ENCODE measurements at places on chromosomes 12 and 14.

DNA sequence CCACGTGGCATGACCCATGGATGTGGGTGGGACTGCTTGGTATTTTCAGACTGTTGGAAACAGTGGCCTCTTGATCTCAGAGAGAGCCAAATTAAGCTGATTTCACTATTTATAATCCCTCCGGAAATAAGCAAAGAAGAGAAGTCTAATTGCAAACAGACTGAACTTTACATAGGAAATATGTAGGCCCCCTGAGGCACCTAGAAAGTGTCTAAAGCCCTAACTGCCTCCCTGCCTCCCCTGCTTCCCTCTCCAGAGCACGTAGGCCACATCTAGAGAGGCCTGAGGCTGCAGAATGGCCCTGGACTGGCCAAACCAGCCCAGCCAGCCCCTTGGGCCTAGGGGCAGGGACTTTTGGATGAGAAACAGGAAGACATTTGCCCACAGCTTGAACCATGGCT lies 123.8 kb downstream of the ZFP36L1 start:
- DNase-seq: no peak

DNA sequence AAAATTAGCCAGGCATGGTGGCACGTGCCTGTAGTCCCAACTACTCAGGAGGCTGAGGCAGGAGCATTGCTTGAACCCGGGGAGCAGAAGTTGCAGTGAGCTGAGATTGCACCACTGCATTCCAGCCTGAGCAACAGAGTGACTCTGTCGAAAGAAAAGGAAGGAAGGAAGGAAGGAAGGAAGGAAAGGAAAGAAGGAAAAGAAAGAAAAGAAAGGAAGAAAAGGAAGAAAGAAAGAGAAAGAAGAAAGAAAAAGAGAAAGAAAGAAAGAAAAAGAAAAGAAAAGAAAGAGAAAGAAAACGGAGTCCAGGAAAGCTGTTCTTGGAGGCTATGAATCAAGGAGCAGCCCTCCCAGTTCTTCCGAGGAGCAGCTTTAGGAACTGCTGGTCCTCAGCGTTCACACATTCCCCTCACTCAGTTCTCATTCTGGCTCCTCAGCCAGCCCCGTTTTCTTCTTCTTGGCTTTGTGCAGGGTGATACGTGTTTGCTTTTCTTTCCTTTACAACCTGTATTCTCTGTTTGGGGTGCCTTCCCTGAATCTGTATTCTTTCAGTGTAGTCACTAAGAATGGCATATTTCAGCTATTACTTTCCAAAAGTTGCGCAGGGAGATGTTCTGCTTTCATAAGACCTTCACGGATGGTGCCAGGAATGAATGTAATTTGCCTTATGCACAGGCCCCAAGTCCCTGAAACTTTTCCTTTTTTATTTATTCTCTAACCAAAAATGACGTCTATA lies 12.2 kb downstream of the FBXL14 start:
- no peak for DNase-seq

DNA sequence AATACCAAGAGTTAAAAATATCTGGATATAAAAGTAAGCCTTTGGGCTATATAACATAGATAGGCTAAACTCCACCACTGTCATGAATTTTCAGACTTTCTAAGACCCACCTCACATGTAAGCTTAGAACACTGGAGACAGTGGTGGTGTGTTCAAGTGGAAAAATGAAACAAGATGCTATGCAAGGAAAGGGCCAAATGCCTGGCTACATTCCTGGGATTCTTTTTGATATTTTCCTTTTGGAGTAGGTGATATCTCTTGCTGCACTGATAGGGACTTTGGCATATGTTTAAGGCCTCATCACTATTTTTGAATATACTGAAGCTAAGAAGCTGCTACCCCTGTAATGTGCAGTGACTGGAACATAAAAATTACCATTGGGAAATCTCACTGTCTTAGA lies 341.3 kb downstream of the SLC16A7 start:
- no peak for DNase-seq

DNA sequence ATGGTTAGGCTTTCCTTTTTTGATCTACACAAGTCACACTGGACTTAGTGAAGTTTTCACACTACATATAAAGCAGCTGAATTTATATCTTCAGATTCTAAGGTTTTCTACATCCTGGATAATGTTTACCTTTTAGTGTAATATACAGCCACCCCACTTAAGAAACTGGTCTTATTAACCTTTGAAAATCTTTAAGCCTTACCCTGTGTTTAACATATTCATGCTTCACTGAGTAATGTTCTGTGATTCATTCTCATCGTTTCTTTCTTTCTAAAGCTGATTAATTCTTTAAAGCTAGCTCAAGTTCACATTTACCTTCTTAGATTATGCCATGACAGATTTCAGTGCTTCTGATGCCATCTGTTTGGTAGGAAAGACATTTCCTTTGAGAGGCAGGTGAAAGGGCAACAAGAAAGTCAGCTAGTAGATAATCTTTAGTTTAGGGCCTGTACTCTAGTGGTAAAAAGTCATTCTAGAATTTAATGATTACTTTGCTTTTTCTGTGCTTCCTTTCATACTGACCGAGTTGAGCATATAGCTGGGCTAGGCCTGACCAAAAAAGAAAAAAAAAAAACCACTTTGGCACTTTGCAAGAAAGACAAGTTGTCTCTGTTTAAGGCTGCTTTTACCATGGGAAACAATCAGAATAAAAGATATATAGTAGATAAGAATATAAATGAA lies 690.9 kb upstream of the FBXO33 start:
- no peak for DNase-seq

DNA sequence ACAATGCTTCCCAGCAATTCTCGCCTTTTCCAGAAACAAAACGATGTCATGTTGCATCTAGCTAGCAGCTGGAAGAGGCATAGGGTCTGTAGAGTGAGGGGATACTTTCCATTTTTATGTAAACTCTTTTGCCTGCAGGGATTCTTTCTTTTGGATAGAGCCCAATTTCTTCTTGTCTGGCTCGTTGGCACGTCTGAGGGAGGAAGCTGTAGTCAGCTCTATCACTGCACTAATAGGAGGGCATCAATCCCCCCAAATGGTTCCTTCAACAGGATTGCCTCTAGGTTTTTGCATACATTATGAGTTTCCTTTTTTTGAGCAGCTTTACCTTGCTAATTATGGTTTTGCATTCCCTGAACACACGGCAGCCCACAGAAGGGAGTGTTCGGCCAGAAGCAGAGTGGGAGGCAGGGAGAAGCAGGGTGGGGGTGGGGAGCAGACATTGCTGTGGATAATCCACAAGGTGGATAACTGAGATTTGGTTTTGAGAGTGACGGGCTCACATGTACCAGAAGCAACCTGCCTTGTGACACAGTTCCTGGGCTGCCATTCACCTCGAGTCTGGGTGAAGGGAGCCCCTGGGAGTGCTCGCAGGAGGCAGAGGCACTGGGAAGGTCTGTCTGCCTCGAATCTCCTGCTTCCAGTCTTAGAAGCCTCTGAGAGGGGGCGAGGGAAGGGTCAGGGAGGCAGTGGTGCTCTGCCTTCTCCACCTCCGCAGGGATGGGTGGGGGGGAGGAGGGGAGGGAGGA lies 24.5 kb downstream of the LRTM2 start:
- no peak for DNase-seq

DNA sequence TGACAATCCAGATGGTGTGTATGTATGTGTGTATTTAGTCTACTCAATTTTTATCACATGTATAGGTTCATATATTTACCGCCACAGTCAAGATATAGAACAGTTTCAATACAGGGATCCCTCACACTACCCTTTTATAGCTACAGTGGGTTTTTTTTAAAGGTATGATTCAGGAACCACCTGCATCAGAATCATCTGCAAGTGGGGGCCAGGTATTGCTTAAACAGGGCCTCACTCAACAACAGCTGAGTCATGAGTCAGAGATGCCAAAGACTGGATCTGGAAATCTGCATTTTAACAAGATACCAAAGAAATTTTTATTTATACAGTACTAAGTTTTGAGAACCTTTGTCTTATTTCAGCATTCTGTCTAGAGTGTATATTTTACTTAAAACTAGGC lies 117.6 kb downstream of the SLC35F4 start:
- DNase-seq: no peak

GRCh38 chr12:32334371-32334777 lies 65.0 kb upstream of the FGD4 start:
- no peak for DNase-seq

GRCh38 chr14:96830946-96831345 lies 33.8 kb downstream of the VRK1 start:
- no peak for DNase-seq

DNA sequence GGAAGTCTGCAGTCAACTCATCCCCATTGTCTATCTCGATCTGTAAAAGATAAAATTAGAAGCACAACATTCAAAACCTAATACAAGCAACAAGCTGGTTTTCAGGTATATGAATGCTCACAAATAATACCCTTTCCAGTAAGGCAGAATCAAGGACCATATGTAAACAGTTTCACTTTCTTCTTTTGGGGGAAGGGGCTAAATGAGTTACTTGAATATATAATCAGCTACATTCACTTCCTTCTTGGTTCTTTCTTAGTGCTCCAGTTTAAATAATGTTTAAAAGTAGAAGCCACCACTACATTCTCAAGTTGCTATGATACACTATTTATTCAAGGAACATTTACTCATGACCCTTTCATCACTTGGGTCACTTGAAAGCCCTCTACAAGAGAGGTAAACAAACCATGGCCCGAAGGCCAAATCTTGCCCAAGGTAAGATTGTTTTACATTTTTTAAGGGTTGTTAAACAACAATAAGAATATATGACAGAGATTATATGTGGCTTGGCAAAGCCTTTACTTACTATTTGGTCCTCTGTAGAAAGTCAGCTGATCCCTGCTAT lies 10.3 kb downstream of the TWF1 start:
- peak; percentile 60 for DNase-seq

DNA sequence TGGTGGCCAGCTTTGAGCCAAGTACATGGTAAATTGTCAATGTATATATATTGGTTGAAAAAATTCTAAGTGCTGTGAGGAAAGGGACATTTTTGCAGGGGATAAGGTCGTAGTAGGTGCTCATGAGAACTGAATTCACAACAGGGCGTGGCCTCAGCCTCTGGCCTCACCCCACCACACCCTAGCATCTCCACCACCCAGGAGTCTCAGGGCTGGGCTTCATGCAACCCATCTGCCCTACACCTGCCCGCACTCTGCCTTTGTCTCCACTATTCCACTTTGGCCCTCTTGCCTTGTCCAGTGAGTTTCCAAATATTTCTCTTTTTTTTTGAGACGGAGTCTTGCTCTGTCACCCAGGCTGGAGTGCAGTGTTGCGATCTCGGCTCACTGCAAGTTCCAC lies 22.1 kb upstream of the AQP2 start:
- DNase-seq: no peak

DNA sequence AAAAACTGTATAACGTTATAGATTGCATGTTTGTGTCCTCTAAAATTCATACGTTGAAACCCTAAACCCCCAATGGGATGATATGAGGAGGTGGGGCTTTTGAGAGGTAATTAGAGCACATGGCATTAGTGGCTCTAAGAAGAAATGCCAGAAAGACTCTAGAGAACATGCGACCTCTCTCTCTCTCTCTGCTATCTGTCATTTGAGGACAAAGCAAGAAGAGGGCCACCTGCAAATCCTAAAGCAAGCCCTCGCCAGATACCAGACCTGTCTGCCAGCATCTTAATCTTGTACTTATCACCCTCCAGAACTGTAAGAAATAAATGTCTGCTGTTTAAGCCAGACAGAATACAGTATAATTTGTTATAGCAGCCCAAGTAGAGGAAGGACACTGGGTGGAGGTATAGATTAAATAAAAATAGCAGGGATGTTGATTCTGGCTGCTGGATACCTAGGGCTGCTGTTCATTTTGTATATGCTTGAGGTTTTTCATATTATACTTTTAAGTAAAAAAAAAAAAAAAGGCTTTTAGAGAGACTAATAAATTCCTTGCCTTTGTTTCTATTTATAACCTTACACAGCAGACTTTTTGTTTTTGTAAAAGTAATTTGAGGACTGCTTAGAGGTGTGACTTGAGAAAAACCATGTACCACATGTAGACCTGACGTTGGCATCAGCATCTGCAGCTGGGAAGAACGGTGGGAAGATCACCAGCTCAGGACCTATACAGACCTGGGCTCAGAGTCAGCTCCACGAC lies 26.9 kb downstream of the MOK start:
- no peak for DNase-seq

GRCh38 chr12:32777691-32778175 lies 22.0 kb upstream of the YARS2 start:
- DNase-seq: no peak

DNA sequence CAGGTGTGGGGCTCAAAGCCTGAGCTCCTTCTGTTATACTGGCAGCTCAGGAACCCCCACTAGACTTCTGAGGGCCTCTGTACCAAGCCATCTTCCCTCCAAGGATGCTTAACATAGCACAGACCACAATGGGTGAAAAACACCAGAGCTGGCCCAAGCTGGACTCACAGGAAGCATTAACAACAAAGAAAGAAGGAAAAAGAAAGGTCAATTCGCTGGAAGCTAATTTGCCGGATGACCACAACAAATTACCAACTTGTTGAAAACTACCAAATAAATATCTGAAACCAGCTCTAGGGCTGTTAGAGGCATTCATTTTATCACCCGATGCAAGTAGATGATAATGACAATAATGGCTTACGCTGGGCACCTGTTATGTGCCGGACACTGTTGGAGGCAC lies 48.7 kb downstream of the RBM19 start:
- DNase-seq: no peak

DNA sequence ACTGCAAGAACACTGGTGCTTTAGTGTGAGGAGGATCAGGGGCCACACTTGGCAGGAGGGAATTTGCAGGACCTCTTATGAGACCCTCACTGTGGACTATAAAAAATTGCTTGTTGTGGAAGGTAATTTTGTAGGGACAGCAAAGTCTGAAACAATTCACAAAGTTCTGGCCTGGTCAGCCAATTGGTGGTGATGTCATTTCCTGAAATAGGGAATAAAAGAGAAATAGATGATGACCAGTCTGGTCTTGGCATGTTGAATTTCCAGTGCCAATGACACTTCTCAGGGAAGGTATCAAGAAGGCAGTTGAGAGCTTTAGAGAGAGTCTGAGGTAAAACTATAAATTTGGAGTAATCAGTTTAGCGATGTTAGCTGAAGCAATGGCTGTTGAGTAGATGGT lies 129.3 kb upstream of the LMNTD1 start:
- DNase-seq: no peak

DNA sequence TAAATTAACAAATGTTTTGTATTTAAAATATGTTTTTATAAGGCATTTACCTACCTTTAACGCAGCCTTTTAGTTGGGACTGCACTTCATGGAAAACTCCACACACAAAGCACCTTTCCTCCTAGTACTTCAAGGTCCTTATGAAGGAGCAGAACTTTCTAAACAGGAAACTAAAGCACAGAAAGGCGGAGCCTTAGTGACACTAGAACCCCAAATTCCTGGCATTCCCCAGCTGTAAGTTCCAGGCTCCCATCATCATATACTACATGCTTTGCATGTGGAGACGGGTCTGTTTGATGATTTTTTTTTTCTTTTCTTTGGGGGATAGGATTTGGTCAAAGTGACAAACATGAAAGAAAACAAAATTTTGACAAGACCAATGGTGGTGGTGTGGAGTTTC lies 39.5 kb downstream of the STXBP6 start:
- no peak for DNase-seq

- DNase-seq: no peak
Observed at GRCh38 chr14:89521988-89522387, 105.0 kb upstream of the FOXN3 start.

GRCh38 chr12:110744151-110744571 lies 1.5 kb upstream of the PPP1CC start:
- peak; percentile 69 for DNase-seq

All from HepG2 (cell line).